Activated T-helper 1 cell treated with anti-CD3 and anti-CD28 coated beads, Interleukin-2, amount 50 U/mL, for 16 hours (primary cell): ENCODE measurements at places on chromosomes 7 and 10.

- DNase-seq: no peak
Observed at GRCh38 chr7:30936650-30937245, 25.1 kb downstream of the AQP1 start.

- no peak for DNase-seq
Observed at GRCh38 chr10:83190614-83191013, 948.7 kb upstream of the GHITM start.

DNA sequence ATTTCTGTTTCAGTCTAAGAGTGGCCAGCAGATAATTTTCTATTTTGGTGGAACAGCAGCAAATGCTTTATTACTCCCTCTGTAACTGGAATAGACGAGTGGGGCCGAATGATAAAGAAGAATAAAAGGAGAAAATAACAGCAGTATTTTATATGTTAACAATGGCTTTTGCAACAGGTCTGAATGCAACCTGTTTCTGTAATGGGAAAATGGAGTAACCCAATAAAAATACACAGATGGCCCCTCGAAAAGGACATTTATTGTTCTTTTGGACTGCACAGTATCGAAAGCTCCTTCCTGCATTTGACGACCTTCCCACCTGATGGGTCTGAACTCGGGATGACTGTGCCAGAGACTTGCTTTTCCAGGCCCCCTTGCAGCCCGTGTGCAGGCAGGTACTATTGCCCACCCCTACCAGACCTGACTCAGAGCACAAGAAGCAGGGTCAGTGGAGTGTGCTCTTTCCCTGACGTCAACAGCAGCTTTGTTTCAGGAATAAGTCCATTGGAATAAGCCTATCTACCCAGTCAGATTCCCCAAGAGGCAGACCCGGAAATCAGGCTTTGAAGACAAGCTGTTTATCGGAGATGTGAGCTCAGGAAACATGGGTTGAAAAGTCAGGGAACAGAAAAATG lies 306.5 kb upstream of the NEBL start:
- DNase-seq: no peak

DNA sequence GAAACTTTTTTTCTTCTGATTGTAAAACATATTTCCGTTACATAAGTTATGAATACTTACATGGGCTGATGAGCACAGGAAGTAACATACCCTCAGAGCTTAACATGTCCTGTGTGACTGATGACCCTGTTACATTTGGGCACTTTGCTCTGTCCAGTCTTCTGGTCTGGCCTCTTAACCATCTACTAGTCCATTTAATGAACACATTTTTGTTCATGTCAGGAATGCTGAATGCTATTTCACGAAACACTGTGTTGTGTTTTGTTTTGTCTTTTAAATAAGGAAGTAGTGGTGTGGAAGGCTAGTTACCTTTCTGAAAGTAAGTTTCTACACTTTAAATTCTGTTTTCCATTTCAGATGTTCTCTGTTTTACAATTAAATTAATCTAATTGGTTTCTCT lies 77.7 kb downstream of the RBM33 start:
- no peak for DNase-seq

- no peak for DNase-seq
Observed at GRCh38 chr10:71344993-71345480, 26.0 kb downstream of the SLC29A3 start.

- no peak for DNase-seq
Observed at GRCh38 chr10:27819781-27820531, 74.3 kb upstream of the MKX start.

- no peak for DNase-seq
Observed at GRCh38 chr10:80760914-80761371, 223.2 kb downstream of the SH2D4B start.

DNA sequence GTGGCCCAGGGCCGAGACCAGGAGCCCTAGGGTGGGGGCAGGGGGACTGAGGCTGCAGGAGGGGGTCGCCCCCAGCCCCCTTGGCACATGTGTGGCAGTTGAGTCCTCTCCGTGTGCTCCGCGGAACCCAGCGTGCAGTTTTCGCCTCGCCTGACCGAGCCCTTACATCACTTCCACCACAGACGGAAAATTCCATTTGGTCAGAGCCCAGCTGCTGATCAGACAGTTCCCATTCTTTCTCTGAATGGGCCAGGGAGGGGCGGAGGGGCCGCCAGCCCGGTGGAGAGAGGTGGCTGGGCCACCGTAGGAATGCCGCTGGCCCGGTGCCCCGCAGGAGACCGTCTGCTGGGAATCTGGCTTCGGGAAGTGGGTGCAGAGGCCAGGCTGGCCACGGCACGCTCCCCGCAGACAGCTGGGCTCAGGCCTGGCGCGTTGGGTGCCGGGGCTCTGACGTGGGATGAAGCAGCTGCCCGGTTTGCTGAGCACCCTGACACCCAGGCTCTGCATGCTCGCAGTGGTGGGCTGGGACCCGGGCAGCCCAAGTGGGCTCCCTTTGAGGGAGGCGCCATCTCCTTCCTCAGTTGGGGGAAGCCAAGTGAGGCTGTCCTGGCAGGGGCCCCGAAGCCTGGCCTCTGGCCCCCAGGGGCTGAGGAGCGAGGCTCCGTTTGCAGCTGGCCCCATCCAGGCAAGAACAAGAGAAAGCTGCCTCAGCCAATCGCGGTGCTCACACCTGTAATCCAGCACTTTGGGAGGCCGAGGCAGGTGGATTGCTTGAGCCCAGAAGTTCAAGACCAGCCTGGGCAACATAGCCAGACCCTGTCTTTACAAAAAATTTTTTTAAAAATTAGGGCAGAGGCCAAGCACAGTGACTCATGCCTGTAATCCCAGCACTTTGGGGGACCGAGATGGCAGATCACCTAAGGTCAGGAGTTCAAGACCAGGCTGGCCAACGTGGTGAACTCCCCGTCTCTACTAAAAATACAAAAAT lies 9.9 kb downstream of the TTYH3 start:
- no peak for DNase-seq

- DNase-seq: no peak
Observed at GRCh38 chr10:116465546-116465945, 37.9 kb downstream of the PNLIPRP3 start.

GRCh38 chr10:71769279-71769823 lies 4.0 kb downstream of the VSIR start:
- no peak for DNase-seq

DNA sequence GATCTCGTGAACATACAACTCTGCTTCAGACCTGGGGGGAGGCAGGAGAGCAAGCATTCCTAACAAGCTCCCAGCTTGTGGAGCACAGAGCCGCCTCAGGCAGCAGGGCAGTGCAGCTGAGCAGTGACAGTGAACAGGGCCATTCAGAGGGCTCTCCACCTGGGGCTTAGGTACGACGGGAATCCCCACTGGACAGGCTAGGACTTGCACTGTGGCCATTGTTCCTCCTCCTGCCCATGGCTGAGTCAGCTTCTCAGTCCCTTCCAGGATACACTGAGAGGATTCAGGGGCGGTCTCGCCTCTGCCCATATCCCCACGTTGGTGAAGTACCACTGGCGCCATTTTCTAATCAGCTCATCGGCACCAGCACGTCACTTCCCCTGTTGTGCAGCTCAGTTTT lies 71.1 kb downstream of the FIGNL1 start:
- DNase-seq: no peak

DNA sequence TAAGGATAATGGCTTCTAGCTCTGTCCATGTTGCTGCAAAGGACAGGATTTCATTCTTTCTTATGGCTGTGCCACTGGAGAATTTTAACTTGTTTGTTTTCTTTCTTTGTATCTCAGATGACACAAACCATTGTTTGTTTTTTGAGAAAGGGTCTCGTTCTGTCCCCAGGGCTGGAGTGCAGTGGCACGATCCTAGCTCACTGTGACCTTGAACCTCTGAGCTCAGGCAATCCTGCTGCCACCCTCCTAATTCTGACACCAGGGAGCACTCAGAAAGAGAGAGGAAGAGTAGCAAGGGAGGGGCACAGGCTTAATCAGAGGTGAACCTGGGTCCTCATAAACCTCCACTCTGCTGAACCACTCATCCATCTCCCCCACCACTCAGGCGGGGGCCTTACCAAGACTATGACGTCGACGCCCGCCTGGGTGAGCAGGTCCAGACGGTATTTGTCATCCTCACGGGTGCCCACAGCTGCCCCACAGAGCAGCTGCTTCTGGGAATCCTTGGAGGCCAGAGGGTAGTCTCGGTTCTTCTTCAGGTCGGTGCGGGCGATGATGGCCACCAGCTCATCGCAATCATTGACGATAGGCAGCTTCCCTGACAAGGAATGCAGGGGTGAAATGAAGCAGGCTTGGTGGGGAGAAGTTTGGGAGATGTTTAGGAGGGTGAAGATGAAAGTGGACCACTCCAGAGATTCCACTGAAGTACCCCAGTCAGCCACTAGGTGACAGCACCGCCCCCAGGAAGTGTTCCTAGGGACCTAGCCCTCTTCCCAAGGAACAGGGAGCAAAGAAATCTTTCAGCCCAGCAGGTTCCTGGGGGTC lies 11.6 kb downstream of the IMPDH1 start:
- no peak for DNase-seq

DNA sequence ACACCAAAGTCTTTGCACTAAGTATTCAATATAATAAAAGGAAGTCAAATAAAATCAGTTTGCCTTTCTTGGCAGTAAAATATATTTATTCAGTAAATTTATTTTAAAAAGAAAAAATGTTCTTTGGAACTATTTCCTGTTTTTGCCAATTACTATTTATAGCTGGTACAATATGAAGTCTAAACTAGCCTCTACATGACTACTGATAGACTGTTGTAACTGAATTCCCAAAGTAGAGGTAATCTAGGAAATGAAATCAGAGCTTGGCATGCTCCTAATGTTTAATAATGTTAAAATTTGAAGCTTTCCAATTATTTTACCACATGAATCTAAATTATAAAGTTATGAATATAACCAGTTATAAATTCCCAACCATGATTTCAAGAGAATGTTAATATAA lies 385.5 kb downstream of the SEMA3D start:
- no peak for DNase-seq

DNA sequence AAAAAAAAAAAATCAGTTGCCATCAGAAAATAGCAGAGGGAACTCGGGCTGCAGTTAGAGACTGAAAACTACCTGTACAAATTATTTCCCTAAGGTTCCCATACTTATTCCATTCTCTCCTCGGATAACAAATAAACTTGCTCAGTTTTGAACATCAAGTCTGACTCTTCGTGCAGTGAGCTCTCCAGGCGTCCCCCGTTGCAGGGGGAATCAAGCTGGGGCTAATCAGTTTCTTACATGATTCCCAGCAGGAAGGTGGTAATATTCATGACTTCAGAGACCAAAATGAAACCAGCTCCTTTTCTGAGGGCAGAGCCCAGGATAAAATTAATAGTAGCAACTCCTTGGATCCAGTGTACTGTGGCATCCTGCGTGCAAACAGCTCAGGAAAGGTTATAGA lies 135.3 kb downstream of the FRMD4A start:
- DNase-seq: no peak

GRCh38 chr10:132266594-132267161 lies 41.1 kb downstream of the STK32C start:
- DNase-seq: no peak

- no peak for DNase-seq
Observed at GRCh38 chr10:78053211-78053868, 19.7 kb downstream of the RPS24 start.

GRCh38 chr7:6284461-6285360 lies 12.3 kb upstream of the CYTH3 start:
- DNase-seq: no peak

GRCh38 chr10:93995598-93996271 lies 2.0 kb downstream of the PLCE1 start:
- no peak for DNase-seq

DNA sequence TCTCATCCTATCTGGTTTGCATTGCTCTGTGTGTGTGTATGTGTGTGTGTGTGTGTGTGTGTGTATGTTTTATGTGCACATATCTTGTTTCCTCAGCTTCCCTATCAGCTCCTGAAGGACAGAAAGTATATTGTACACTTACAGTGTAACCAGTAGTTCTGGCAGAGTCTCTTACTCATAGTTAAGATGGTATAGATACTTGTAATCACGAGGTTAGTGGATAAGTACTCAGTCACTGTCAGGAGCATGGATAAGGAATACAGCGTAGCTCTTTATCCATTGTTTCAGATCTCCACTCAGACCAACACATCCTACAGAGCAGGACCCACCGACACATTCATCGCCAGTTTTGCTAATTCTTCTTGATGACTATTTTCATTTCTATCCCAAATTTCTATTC lies 275.0 kb downstream of the TSPAN12 start:
- DNase-seq: no peak

DNA sequence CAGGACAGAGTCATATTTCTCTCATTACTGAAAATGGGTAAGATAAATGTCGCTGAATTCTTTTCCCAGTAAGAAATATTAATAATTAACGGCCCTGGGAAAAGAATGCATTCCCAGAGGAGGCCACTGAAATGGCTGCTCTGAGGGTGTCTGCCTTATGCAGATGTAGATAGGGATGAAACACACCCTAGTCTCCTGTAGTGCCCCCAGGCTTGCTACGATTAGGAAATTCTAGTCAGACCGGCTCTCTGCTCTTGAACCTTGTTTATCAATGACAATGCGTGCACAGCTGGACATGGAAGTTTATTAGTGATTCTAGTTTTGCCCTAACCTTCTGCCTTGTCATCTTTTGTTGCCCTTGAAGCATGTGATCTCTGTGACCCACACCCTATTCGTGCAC lies 291.1 kb downstream of the ZNF248 start:
- DNase-seq: no peak

DNA sequence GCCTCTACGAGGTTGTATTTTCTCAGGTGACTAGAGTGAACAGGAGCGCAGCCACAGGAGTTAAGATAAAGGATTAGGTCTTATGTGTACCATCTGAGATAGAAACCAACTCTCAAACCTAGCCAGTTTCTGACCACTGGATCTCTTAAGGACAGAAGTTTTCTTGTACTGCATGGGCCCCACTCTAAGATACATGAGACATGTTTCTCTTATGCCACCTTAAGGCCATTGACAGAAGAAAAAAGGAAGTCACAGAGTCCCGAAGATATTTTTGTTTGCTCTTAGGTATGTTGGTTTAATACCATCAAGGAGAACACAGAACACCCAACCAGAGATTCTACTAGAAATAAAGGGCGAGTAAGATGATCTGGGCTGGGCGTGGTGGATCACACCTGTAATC lies 335.8 kb downstream of the FRMD4A start:
- no peak for DNase-seq

GRCh38 chr10:97020452-97021400 lies 165.0 kb downstream of the SLIT1 start:
- no peak for DNase-seq

DNA sequence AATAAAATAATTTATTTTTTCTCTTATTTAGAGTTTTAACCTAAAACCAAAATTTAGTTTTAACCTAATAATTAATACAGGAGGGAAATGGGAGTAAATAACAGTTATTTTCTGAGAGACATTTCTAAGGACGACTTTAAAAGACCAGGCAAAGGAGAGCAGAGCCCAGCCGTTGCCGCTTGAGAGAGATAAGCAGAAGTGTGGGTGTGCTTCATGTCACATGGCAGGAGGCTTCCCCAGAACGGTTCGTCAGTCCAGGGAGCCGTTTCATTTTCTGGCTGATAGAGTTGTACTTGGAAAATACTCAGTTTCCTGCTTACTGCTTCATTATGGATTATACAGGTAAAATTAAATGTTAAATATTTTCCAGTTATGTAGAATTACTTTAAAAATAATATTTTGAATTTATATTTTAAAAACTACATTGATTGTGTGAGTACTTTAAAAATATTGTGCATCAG lies 61.4 kb downstream of the ST7 start:
- no peak for DNase-seq
